NCI-H774 (cell line): ENCODE measurements at places on chromosomes 5 and 9.
A peak's percentile ranks its signal among the peaks of the same experiment; 100 is the strongest.

DNA sequence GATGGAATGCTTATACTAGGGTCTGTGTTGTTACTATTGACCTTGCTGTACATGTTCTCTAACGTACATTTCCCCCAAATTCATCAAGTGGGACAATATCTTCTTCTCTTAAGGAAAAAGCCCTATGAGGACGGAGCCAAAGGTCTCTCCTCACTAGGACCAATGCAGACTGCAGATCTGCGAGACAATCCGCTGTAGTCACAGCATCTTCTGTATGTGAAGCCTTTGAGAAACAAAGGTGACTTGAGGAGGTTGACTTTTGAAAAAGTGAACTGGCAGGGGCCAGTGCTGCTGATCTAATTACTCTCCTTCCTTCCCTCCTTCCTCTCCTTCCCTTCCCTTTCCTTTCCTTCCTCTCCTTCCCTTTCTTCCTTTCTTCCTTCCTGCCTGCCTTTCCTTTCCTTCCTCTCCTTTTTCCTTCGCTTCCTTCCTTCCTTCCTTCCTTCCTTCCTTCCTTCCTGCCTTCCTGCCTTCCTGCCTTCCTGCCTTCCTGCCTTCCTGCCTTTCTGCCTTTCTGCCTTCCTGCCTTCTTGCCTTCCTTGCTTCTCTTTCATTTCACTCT lies 71.1 kb upstream of the BASP1 start:
- no peak for DNase-seq

GRCh38 chr5:74866596-74867162 lies 492 bp upstream of the FAM169A start:
- DNase-seq: no peak

- DNase-seq: peak; percentile 24
These were observed 184.8 kb downstream of the NR3C1 start for GRCh38 chr5:143218517-143219170.

- no peak for DNase-seq
These were observed 476.8 kb upstream of the SMARCA2 start for GRCh38 chr9:1538301-1538700.

DNA sequence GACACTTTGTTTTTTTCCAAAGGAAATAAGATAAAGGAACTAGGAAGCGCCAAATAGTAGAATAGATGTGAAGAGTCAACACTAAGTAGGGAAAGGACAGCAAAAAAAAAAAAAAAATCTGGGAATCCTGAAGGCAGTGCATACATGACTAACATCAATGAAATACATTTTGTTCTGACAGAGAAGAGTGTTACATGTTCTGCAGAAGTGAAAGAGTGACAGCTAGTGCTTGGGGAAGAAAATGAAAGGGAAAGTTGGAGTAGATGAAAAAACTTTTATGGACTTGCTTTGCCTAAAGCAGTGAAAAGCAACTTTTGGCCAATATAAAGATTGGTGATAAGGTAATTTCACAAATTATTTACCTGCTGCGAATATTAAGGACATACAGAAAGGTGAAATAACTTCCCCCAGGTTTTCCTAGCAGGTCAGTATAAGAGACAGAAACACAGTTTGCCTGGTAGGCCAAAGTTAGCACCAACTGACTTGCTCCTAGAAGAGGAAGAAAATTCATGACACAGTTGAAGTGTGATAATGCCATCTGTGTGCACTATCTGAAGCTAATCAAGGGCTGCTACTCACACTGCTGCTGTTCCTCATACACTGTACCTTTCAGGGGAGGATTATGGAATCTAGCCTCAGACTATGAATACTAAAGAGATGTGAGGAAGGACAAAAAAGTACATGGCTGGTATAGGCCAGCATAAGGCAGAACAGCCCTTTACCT lies 38.6 kb downstream of the RANBP6 start:
- DNase-seq: no peak

- no peak for DNase-seq
These were observed 11.7 kb downstream of the RICTOR start for GRCh38 chr5:39062530-39062929.

DNA sequence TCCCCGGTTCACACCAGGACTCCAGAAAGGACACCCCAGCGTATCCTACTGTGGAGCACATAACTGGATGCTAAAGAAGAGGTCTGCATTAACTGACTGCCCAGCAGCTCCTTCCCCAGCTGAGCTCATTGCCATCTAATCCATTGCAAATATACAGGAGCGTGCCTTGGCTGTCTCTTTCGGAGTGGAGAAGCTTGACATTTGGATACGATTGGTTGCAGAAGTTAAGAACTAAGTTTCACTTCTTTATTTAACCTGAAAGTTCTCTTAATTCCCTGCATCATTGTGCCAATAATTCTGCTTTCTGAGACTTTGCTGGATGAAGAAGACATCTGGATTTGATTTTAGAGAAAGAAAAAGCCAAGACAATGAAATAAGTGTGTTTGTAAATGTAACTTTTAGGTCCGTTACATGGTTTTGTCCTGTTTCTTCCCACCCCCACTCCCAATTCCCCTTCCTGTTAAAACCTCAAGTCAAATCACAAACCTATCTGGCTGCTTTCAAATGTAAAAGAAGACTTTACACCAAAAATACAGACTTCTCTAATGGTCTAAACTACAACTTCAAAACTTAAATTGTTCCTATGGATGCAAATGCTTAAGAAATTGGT lies 33.9 kb downstream of the TAS2R1 start:
- DNase-seq: no peak

DNA sequence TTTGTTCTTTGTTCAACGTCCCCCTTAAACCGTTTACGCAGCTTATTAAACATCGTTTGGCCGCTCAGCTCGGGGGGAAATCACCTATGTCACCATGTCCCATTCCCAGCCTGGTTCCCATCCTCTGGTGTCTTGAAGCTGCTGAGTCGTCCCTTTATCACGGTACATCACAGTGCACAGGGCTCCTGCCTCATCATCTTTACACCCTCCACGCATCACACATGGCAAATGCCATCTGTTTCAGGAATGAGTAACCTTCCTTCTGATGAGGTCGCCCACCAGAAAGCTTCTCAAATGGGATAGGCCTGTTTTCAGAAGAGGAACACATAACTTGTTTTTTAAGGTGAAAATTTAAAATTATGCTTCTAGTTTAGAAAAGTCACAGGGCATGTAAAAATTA lies 7.9 kb upstream of the LHX6 start:
- no peak for DNase-seq

GRCh38 chr9:88645172-88645878 lies 110.3 kb downstream of the NXNL2 start:
- DNase-seq: no peak

- no peak for DNase-seq
These were observed 191.4 kb downstream of the TMEM167A start for GRCh38 chr5:82885627-82886389.

DNA sequence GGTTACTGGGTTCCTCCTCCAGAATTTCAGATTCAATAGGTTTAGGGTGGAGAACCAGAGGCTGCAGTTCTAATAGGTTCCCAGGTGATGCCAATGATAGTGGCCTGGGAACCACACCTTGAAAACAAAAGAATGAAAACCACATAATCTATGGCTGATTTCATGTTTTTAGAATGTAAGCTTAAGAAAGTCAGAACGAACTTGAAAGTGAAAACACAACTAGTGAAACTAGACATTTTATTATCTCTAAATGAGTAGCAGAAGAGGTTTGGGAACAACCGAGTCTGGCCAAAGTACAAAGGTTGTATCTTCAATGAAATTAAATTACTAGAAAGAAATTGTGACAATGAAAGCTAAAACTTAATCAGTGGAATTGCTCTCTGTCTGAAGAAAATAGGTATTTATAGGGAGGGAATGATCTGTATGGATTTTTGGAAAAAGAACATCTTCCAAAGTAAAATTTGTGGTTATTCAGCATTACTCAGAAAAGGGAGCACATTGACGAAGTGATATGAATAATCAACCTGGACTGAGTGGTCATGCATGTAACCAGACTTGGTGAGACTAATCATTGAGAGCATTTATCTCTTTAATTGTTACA lies 24.9 kb upstream of the CEP120 start:
- DNase-seq: no peak
